Thoracic aorta (tissue), 2 donors: ENCODE measurements at places on chromosomes 13 and 19.

GRCh38 chr13:87035526-87035925 is 635.6 kb upstream of the SLITRK5 start:
- H3K27ac ChIP-seq: no peak overlapping the region
- DNase-seq: no peak
- no peak overlapping the region for H3K4me3 ChIP-seq
- no peaks in the 10 kb centered on the region for H3K4me1 ChIP-seq

DNA sequence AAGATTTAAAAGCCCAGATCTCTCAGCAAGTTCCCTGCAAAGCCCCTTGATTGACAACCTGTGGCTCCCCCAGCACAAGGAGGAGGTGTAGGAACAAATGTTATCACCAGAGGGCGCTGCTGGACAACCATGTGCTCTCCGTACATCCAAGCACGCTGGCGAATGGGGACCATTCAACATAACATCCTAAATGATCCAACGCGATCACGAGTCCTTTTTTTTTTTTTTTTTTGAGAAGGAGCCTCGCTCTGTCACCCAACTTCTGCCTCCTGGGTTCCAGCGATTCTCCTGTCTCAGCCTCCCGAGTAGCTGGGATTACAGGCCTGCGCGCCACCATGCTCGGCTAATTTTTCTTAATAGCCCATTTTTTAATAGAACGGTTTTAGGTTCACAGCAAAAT is 52.0 kb downstream of the NWD1 start:
- H3K27me3 ChIP-seq: no peaks in the 10 kb centered on the region
- DNase-seq: peak; percentile 78
- no peak overlapping the region for H3K4me3 ChIP-seq
- no peaks in the 10 kb centered on the region for H3K36me3 ChIP-seq

- H3K27ac ChIP-seq: peak overlapping the region; percentile 97
- H3K27me3 ChIP-seq: no peaks in the 10 kb centered on the region
- peaks cover 34% of the 10 kb centered on the region for H3K4me1 ChIP-seq
- no peaks in the 10 kb centered on the region for H3K36me3 ChIP-seq
Observed at GRCh38 chr19:40286235-40286970, 1.3 kb upstream of the AKT2 start.

DNA sequence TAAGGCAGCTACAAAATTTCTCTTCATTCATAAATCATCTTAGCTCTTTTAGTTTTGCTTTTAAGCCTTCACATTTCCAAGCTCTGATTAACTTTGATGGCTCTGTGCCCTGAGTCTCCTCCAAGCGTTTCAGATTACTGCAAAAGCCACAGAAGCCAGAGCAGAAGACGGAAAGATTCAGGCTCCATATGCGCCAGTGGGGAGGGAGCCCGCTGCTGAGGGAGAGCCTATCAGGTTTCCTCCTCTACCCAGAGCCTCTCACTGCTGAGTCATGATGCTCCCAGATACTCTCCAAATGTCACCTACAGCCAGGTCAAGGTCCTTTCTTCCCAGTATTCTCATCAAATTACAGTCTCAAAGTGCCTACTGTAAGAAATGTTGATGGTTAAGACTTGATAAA is 193.6 kb downstream of the RAP2A start:
- H3K36me3 ChIP-seq: no peaks in the 10 kb centered on the region
- no peak overlapping the region for H3K27ac ChIP-seq
- DNase-seq: no peak
- H3K4me3 ChIP-seq: no peak overlapping the region
- no peaks in the 10 kb centered on the region for H3K4me1 ChIP-seq

DNA sequence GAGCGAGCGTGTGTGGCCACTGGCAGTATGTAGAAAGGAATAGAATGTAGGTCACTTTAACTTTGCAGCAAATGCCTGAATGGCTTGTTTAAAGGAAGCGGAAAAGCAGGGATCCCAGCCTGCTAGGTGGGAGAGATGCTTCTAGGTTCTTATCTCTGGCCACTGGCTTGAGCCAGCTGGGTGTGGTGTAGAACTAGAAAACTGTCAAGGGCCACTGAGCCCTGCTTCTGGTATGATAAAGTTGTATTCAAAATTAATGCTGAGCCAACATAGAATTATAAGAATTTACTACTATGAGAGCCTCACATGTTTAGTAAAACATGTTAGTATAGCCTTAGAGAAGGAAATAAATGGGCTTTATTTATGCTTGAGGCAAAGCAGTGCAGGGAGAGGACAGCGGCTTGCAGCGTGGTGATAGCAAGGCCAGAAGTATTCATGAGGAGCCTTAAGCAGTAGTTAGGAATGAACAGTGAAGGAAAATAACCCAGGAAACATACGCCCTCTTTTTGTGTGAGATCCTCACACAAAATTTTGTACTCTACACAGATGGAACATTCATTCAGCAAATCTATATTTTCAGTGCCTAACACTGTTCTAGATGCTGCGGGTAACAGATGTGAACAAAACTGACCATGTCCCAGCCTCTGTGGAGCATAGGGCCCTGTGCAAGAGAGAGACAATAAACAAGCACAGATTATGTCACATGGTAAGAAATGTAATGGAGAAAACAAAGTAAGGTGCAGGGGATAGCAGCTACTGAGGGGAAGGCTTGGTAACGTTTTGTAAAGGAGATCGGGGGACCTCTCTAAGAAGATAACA is 863.2 kb downstream of the DIAPH3 start:
- no peaks in the 10 kb centered on the region for H3K27me3 ChIP-seq
- no peak overlapping the region for H3K4me3 ChIP-seq
- H3K4me1 ChIP-seq: no peaks in the 10 kb centered on the region
- no peaks in the 10 kb centered on the region for H3K36me3 ChIP-seq
- DNase-seq: no peak

- DNase-seq: no peak
- no peak overlapping the region for H3K4me3 ChIP-seq
- H3K27me3 ChIP-seq: no peaks in the 10 kb centered on the region
- H3K4me1 ChIP-seq: no peaks in the 10 kb centered on the region
- no peak overlapping the region for H3K27ac ChIP-seq
Observed at GRCh38 chr19:45352471-45352870, 11.9 kb downstream of the KLC3 start.
